ENCODE measurements at places on chromosomes 1 and 21. TPM values are rescaled to one million over a fixed set of nuclear protein-coding genes. Genes with fewer than 3 reads are reported as not detected.

Gene AJAP1
- total RNA-seq: 0.52 TPM

Gene NHLH2
- total RNA-seq: 0.32 TPM

Gene NR5A2
- 8.1 TPM for total RNA-seq

Gene TNFRSF4
- total RNA-seq: 7.7 TPM

Gene GJA5
- 62.2 TPM for total RNA-seq

Gene SELE
- 1.5 TPM for total RNA-seq

- DNase-seq: no peak
Measured at GRCh38 chr21:30628109-30628508, 6.9 kb upstream of the KRTAP20-2 start.

DNA sequence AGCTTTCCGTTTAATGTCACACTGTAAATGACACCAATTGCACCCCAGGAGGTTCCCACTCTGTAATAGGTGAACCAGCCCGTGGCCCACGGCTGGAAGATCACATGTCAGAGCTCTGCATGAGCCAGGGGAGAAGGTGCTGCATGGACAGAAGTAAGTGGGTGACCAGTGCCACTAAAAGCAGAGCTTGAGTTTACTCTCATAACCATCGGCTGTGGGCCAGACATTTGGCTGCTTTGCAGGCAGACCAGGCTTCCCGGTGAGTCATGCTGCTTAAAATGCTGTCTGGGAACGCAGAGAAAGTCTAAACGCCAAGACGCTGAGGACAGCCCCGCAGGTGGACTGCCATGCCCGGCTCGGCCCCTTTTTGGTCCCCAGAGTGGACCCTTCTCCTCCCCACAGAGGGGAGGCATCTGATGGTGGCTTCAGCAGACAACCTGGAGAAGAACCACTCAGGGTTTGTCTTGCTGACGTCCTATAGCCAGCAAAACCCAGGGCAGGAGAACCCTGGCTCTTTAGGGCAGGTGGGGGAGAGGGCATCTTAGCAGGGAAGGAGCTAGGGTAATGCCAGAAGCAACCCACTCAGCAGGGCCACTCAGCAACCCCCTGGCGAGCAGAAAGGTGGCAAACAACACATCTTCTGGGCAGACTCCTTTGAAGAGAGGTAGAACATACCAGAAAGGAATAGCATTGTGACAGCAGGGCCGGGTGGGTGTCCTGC is 7.3 kb downstream of the KIAA2013 start:
- DNase-seq: no peak

- DNase-seq: no peak
Measured at GRCh38 chr1:111735858-111736544, 3.2 kb downstream of the INKA2 start.

GRCh38 chr1:180926164-180926981 is 13.7 kb downstream of the KIAA1614 start:
- DNase-seq: no peak

All from upper lobe of right lung (tissue), 1 donor.